ENCODE measurements at places on chromosomes 12 and 14.

- no peak for DNase-seq
These were observed 184.2 kb downstream of the KCNA5 start for GRCh38 chr12:5227708-5228373.

DNA sequence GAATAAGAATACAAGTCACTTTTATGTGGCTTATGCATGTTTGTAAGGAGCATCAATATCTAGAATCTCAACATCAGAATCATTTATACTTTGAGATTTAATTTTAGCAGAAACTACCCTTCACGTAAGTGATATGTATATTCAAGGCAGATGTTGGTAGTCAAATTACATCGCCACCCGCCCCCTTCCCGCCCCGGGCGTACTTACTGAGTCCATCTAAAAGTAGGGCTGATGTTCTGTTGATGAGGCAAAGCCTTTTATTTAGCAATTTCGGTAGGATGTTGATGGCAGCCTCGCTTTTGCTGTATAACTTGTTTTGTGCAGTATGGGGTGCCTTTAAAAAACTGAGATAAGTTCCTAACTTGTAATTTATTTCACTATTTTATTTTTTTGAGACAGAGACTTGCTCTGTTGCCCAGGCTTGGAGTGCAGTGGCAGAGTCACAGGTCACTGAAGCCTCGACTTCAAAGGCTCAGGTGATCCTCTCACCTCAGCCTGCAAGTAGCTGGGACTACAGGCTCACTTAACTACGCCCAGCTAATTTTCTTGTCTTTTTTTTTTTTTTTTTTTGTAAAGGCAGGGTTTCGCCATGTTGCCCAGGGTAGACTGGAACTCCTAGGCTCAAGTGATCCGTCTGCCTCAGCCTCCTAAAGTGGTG lies 30.8 kb downstream of the KTN1 start:
- DNase-seq, result no peak

GRCh38 chr12:125332900-125333299 lies 267.7 kb downstream of the AACS start:
- DNase-seq, result no peak

- DNase-seq, result no peak
These were observed 24.7 kb upstream of the CSRNP2 start for GRCh38 chr12:51108136-51108535.

DNA sequence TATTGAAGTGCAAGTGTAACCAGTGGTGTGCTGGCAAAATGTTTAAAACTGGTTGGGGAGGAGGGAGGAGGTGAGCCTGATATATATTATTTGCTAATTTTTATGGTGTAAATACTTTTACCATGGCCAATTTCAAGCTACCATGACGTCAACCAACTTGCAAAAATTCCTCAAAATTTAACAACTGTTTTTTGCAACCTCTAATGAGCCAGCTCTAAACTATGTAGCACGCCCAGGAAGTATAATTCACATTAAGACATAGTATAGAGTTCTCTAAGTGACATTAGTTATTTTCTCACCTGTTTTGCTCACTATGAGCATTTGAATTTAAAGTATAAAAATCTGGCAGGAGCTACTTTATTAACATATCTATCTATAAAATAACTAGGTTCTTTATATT lies 41.4 kb downstream of the ATL1 start:
- DNase-seq, result no peak

DNA sequence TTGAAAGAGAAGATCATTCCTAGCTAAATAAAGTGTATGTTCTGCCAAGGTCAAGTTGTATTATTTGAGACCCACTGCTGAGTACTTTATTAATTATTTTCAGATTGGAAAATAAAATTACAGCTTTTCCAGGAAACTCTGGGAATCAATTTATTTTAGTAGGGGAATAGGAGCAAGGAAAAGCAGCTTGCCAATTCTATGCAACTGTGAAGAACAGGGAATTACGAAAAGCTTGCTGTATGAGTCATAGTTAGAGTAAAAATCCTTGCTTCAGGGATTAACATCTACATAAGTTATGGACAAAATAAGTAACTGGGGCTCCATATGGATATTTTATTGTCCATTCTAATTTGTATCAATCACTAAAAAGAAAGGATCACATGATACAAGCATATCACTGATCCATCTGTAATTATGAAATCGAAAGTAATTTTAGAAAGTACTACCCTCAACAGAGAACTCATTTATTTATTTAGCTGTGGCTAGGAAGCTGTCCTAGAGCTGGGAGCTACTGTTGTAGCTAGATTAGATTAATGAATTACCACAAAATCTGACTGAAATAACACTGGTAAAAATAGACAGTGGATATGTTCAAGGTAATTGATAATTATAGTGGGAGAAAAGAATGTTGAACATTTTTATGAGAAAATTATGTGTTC lies 303.5 kb upstream of the NPAS3 start:
- no peak for DNase-seq

- DNase-seq, result no peak
These were observed 15.9 kb upstream of the CLEC4E start for GRCh38 chr12:8556531-8557097.

GRCh38 chr12:49059299-49060171 lies 1.1 kb downstream of the KMT2D start:
- DNase-seq, result no peak

DNA sequence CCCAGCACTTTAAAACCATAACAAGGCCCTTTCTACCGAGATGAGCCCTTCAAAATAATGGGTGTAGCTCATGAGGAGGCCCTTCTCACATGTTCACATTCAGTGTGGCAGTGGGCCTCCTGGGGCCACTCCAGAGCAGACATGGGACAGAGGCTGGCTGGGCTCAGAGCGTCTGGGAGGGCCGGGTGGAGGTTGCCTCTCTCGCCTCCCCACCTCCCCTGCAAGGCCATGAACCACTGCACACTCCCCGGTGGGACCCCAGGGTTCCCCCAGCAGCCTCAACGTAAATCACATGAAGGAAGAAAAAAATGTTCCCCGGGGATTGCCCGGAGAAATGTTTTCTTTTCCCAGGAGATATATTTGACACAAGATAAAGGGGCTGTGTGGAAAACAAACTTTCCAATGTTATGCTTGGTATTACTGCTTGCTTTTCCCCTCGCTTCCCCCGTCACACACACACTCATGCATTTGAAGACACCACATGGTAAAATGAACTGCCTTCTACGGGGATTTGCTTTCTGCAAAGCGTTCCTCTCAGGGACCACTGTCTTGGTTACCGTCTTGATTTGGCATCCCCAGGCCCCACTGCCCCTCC lies 190.7 kb upstream of the CCND2 start:
- no peak for DNase-seq

GRCh38 chr14:94472842-94473241 lies 3.2 kb downstream of the SERPINA9 start:
- DNase-seq, result no peak

DNA sequence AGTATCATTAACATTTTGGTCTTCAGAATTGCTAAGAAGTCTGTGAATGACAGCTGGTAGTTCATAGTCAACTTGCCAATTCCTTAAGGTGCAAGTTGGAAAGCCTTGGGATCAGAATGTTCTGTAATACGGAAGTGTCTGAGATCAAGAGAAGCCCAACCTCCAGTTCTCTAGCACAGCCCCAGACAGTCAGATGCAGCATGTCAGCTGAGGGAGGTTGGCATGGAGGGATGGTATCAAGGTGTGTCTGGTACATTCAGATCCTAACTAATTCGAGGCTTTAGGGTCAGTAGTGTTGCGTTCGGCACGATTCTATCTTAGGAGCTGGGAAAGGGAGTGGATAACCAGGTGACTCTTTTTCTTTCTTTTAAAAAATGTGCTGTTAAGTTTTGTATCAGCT lies 38.3 kb downstream of the FNTB start:
- no peak for DNase-seq

DNA sequence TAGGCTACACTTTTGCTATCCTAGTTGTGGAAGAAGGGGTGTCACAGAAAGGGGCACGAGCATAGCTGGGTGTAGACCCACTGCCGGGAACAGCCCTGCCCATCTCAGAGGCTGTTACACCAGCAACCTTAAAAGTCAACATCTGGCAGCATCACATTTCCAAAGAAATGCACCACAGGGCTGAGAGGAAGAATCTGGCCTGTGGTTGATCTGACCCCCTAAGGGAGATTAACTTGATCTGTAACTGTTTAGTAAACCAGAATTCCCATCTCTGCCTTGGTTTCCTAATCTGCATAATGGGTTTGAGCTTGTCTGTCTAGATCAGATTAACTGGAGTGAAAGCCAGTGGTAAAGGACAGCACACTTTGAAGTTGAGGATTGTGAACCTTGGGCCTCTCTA lies 1.3 kb downstream of the LRP1-AS start:
- no peak for DNase-seq

DNA sequence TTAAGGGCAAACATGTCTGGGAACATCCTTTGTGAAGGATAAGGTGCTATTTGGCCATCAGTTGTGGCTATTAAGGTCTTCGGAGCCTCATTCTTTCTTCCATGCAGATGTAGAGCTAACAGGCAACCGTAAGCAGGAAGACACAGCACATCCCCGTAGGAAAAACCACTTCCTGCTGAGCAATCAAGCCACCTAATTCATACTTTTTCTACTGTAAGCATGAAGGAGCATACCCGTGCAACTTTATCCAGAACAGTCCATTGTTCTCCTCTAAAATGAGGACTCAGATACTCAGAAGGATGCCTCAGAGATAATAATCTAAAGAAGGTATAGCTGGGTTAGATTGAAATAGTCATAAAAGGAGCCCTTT lies 232.0 kb downstream of the PPM1H start:
- DNase-seq, result no peak

- peak; percentile 12 for DNase-seq
These were observed 17.9 kb upstream of the TDRD9 start for GRCh38 chr14:103910262-103910935.

- DNase-seq, result no peak
These were observed 9.3 kb downstream of the PEBP1 start for GRCh38 chr12:118145113-118145797.

DNA sequence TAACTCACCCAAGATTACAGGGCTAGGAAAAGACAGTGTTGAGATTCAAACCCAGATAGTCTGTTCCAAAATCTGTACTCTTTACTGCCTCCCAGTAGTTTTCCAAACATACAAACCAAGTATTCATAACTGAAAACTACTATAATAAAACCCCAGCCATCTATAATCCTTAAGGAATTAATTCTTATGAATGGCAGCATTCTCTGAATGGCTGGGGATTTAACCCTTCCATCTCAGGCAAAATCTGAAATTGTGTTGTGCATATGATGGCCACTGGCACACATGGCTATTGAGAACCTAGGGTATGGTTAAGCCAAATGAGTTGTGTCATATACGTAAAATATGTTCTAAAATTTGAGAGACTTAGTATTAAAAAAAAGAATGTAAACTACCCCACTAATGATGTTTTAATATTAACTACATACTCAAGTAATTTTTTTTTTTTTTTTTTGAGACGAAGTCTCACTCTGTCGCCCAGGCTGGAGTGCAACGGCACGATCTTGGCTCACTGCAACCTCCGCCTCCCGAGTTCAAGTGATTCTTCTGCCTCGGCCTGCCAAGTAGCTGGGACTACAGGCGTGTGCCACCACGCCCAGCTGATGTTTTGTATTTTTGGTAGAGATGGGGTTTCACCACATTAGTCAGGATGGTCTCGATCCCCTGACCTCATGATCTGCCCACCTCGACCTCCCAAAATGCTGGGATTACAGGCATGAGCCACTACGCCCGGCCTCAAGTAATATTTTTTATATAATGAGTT lies 16.7 kb downstream of the PPP1R13B start:
- DNase-seq, result no peak

DNA sequence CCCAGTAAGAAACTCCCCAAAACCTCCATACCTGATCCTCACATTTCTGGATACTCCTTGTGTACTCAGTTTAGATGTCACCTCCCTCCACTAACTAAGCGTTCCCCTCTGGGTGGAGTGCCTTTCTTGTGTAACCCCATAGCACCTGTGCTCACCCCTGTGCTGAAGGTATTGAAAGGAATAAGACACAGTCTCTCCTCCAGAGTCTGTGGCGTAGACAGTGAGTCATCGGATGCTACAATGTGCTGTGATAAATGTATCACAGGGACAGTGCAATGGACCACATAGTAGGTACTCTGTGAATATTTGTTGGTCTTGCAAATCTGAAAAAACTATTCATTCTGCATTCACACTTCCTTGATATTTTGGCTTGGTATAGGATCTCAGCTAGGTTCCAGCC lies 30.8 kb downstream of the TSPAN9 start:
- no peak for DNase-seq

DNA sequence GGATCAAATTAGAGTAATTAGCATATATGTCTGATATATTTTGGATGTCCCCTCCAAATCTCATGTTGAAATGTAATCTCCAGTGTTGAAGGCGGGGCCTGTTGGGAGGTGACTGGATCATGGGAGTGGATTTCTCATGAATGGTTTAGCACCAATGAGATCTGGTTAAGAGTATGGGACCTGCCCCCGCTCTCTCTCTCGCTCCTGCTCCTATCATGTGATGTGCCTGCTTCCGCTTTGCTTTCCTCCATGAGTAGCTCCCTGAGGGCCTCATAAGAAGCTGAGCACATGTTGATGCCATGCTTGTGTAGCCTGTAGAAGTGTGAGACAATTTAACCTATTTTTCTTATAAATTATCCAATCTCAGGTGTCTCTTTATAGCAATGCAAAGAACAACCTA lies 73.1 kb downstream of the PAWR start:
- DNase-seq, result no peak

DNA sequence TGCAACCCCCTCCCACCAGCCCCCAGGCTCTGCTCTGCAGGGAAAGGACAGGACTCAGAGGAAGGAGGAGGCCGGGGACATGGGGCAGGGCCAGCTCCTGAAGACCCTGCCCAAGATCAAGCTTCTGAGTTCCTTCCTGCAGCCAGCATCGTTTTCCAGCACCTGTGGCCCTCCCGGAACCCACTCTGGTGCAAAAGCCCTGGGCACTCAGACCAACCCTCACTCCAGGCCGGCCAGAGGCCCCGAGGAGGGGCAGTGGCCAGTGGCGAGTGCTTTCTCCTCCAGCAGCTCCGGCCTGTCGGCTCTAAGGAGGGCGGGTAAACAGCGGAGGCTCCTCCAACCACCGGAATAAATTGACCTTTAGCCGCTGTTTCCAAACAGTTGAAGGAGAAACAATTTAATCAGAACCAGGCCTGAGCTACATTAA lies 10.8 kb downstream of the TMEM179 start:
- no peak for DNase-seq

- DNase-seq, result no peak
These were observed 4.2 kb upstream of the IRF9 start for GRCh38 chr14:24156840-24157239.

GRCh38 chr14:99270458-99271220 lies 1.4 kb downstream of the BCL11B start:
- DNase-seq, result no peak

DNA sequence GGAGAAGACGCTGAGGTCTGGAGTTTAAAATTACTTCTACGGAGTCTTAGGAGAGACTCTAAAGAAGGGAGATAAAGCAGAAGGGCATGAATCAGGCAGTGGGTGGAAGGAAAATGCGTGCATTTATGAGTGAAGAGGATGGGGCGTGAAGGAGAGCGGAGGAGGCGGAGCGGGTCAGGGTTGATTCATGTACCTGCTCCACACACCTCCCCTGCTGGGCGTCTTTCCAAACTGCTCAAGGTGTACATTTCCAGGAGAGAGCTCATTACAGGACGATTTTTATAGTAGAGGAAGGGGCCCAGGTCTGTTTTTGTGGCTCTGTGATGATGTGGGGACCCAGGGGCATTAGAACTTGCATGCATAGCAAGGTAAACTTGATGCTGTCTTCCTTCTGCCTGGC lies 65.0 kb upstream of the ASPG start:
- no peak for DNase-seq

All from NCI-H1417 treated with DMSO at 0.1 percent for 48 hours (cell line).